ENCODE measurements at places on chromosomes 6 and 20.
A peak's percentile ranks its signal among the peaks of the same experiment; 100 is the strongest.

- DNase-seq: no peak
Observed at GRCh38 chr6:81023007-81023582, 729.4 kb downstream of the TENT5A start.

DNA sequence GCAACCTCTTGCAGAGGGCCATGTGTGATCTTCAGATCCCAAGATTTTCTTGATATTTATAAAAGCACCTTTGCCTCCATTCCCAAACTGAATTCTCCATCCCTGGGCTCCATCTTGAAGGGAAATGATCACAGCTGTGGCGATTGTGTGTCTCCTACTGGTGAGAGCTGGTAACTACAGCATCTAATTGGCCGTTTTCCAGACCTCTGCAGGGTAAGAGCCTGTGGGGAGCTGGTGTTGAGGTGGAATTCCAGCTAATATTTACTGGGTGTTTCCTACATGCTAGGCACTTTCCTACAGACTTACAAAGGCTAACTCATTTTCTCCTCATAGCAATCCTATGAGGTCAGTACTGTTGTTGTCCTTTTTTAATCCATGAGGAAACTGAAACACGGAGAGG, 59.2 kb upstream of the FNDC1 start:
- no peak for DNase-seq

DNA sequence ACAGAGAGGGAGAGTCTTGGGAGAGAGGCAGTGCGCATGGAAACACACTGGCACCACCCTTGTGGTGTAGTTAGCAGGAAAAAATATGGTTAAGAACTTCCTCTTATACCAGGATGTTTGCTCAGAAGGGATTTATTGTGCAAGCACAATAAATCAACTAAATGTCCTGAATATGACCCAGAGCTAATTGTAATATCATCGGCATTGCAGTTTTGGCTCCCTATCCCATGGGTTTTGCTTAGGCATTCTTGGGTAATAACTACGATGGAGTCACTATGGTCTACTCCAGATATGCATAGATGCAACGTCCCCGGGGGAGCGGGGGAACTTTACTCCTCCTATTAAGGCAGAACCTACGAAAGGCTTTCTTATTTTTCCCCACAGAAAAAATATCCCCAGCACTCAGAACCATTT, 751.6 kb downstream of the EYS start:
- DNase-seq: no peak

GRCh38 chr6:160494576-160494975, 146.4 kb downstream of the SLC22A3 start:
- DNase-seq: no peak

DNA sequence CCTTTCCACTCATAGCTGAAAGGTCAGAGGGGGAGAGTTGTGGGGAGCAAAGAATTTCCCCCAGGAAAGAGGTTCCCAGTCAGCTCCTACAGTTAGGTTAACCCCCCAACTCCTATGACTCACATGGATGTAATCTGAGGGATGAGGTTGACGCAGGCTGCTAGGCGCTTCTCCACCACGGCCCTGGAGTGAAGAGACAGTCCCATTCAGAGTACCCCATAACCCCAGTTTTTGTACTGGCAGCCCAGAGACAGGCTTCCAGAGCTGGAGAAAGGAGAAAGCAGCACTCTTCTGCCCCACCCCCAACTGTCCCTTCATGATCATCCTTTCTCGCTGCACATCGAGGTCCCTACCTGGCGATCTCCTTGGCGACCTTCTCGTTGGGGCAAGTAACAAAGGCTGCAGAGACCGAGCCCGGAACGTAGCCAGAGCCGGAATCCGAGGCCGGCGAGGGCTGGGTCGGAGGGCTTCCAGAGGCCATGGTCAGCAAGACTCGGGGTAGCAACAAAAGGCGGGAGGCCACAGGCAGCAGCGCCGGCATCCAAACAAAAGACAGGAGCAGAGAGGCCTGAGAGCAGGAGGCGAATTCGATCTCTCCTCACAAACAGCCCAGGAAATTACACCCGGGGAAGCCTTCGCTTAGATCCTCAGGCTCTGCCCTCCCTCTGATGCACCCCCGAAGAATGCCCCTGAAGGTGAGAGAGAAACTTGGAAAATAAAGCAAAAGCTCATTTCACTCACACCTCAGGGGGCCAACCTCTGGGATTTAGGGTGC, 592 bp downstream of the CUTA start:
- DNase-seq: no peak

- DNase-seq: no peak
Observed at GRCh38 chr6:51199105-51199552, 380.5 kb downstream of the TFAP2B start.

DNA sequence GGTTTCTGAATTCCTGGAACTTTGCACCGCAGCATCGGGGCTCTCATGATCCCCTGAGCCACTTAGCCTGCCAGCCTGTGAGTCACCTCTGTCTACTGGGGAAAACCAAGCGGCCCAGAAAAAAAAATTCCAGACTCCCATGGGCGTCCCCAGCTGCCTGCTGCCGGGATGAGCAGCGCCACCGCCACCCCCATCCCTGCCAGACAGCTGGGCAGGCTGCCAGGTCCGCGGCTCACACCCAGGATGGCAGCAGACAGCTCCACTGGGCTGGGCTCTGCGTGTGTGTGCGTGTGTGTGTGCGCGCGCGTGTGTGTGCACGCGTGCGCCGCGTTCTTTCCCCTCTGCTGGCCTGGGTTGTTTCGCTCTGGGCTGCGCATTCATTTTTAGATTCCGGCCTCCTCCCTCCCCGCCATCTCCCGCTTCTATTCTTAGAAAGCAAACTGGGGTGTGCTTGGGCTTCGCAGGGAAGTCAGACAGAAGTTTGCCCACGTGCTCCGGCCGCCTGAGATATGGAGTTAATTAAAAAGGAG, 38.9 kb upstream of the PMEPA1 start:
- peak; percentile 7 for DNase-seq

GRCh38 chr6:6680526-6680925, 92.0 kb downstream of the LY86 start:
- DNase-seq: no peak

GRCh38 chr6:149925253-149925973, 2.5 kb upstream of the RAET1G start:
- no peak for DNase-seq

GRCh38 chr6:170174771-170175643, 115.9 kb downstream of the DLL1 start:
- no peak for DNase-seq

DNA sequence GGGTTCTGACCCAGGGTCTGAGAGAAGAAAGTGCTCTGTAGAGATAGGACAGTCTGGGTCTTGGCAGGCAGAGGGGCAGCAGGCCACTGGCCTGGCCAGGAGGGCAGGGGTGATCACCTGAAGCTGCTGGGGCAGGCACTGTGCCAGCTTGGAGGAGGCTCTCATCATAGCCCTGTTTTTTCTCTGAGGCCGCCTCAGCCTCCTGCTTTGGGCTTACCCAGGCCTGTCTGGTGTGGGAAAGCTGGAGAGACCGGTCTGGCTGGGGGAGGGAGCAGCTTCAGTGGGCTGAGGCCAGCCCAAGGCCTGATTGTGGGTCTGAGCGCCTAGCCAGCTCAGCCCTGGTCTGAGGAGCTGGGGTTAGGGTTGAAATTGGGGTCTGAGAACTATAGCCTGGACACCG, 3.9 kb downstream of the LPIN3 start:
- no peak for DNase-seq

DNA sequence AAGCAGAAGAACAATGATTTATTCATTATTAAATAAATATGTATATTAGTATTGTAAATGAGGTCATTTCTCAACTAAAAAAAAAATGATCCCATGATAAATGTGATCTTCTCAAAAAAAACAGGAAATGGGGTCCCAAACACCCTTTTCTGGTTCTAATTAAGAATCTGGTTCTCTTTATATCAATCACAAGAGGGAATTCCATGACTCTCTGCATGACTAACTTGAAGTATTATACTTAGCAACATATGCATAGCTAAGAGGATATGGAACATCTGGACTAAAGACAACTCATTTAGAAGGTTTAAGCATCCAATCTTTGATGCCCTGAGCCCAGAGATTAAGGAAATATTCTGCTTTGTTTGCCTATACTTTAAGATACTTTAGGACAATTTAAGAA, 89.7 kb upstream of the EMILIN3 start:
- no peak for DNase-seq

DNA sequence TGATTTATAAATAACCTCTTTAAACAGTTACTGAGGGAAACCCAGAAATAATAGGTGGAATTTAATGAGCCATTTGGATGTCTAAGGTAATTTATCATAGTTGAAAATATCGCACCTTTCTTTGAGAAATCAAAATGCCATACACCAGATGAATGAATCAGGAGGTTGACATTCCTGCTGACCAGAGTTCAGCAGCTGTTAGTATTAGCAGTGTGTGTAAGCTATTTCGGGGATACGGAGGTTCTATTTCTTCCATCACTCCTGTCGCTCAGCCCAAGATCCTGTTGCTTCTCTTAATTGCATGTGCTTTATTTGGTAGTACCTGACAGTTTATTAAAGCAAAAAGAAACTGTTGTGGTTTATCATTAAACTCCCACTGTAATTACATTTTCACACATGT, 67.1 kb downstream of the HDGFL1 start:
- DNase-seq: no peak

GRCh38 chr20:5316188-5317158, at the start of gene PROKR2:
Gene PROKR2, minus strand, starts transcription at chr20:5316954. Its CDS starts 2,585 bp downstream, at chr20:5314369.
- DNase-seq: no peak

DNA sequence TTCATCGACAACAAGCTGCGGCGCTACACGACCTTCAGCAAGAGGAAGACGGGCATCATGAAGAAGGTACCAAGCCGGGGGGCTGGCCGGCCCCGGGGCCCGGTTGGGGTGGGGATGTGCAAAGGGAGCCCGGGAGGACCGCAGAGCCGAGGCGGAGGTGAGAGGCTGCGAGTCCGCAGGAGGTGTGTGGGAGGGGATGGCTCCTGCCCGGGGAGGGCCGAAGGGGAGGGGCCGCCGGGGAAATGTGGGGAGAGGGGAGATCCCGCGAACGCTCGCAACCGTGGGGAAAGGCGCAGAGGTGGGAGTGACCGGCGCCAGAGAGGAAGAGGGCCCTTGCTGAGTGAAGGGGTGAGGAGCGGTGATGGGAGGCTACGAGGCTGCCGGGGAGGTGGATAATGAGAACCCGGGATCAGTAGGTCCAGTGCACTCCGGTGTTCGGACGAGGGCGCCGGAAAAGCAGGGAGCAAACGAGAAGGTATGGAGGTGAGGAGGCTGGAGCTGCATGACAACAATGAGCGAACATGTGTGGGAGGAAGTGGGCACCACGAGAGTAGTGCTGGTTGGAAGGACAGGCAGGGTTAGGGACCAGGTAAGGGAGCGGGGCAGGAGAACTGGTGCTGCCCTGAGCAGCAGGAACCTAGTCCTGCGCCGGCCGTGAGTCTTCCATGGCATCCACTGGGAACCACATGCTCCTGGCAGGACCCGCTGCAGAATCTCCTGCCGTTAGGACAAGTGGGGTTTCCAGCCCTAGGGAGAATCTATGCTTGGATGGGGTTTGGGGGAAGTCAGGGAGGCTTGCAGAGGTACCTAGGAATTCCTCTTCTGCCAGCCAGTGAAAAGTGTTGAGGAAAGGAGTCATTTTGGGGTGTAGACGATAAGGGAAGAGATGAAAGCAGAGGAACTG, 1.3 kb downstream of the SRF start:
- peak; percentile 36 for DNase-seq

DNA sequence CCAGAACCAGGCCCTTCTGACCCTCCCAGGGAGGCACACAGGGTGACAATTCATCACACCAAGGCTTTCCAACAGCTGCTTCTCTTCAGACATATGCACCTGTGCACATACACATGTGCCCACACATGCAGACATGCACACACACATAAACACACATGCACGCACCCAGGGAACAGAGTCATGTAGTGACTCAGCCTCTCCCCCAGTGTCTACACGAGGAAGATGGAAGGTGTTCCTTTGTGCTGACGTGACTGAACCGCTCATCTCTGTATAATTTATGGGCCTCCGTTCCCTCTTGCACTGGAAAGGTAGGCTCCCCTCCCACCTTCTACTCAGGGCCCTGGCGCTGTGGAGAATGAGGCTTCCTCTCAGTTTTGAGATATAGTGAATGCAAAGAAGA, 23.8 kb upstream of the PLEKHG1 start:
- DNase-seq: no peak

DNA sequence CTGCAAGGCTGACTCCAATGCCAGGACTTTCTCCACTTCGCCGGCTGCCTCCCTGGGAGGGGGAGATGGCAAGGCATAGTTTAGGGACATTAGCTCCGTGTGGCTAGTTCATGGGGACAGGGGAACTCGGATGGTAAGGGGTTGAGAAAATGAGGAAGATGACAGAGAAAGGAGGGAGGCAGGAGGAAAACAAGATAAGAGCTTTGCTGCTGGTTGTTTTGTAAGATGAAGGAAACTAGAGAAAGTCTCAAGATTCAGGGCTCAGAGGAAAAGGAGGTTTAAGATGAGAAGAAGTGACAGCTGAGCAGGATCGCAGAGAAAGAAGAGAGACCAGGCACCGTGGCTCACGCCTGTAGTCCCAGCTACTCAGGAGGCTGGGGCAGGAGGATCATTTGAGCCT, 180.9 kb upstream of the RREB1 start:
- DNase-seq: no peak

- no peak for DNase-seq
Observed at GRCh38 chr20:10632721-10633509, 40.9 kb downstream of the JAG1 start.

- no peak for DNase-seq
Observed at GRCh38 chr20:1214838-1215261, 11.0 kb upstream of the RAD21L1 start.

DNA sequence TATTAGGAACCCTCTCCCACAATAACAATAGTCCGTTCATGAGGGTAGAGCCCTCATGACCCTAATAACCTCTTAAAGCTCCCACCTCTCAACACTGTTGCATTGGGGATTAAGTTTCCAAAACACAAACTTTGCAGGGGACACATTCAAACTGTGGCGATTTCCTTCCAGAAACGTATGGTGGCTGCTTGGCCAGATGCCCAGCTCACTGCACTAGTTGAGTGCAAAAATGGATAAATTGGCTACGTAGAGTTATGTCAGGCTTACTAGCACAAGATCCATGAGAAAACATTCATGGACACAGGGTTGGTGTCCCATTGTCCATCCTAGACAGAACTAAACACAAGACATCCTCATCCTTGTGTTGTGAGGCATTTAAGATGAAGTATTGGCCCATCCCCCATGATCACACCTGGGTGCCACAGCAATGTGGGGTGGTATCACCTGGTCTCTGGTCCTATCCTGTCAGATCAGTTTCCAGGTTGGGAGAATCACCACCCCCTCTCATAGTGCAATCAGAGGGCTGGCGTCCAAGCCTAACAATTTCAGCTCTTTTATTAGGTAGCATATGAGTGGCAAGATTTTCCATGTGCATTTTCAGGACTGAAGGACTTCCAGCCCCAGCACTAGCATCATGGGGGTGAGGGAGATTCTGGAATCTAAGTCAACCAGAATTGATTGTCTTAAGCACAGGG, 63.4 kb upstream of the ELOVL5 start:
- no peak for DNase-seq

DNA sequence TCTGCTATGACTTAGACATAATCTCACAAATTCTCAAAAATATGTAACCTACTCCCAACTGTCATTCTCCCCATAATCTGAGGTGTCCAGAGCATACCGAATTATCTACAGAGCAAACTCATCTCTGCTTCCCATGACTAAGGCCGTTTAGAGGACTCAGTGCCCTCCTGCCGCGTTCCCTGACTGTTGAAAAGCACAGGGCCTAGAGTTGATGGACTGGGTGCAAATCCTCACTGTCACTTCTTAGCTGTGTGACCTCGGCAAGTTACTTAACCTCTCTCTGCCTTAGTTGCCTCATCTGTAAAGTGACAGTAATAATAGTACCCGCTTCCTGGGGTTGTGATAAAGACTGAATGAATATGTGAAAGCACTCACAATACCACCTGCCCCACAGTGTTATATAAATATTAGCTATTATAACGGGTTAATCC, 4.7 kb upstream of the TUBB2A start:
- no peak for DNase-seq

GRCh38 chr6:111748231-111748647, 125.0 kb downstream of the FYN start:
- DNase-seq: no peak
